Sigmoid colon (tissue), 7 donors: ENCODE measurements at places on chromosomes 1 and 21. TPM values are rescaled to one million over a fixed set of nuclear protein-coding genes. Genes with fewer than 3 reads are reported as not detected.

DNA sequence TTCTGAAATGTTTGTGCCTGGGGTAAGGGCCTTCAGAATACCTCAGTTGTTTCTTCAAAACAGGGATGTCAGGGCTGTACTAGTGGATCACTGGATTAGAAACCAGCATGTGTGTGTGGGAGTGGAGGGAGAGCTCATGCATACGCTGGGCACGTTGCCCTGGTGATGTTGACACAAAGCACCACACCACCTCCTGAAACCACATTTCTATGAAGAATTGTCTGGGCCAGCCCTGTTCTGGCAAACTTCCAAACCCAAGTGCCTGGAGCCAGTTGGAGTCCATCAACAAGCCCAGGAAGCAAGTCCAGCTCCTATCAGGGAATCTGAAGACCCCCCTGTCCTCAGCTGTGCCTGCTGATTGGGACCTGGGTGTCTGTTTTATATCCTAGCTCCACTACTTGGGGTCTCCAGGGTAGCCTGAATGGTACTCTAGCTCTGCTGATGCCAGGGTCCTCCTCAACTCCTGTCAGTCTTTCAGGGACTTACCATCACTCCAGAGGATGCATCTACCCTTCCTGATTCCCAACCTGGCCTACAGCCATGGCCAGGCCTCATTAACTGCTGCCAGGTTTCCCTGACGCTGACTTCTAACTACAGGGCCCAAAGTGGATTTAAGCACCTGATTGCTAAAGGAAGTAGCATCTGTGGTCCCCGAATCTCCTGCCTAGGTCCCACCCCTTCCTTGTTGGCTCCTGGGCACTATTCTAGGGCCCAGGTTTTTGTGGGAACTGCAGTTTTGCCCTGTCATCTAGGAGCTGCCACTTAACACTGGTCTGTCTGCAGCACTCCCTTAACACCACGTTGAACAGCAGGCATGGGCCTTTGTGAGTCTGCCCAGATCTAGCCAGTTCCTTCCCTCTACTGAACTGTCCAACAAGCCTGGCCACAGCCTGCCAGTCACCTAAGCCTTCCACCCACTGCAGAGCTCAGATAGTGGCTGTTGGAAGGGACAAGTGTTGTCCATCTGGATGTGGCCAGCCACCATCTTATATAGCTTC, 45.5 kb downstream of the LPAR3 start:
- DNase-seq = peak; percentile 88
- H3K4me1 ChIP-seq = peaks cover 9% of the 10 kb centered on the region
- H3K4me3 ChIP-seq = no peak overlapping the region
- H3K27me3 ChIP-seq = no peaks in the 10 kb centered on the region
- no peaks in the 10 kb centered on the region for H3K36me3 ChIP-seq

DNA sequence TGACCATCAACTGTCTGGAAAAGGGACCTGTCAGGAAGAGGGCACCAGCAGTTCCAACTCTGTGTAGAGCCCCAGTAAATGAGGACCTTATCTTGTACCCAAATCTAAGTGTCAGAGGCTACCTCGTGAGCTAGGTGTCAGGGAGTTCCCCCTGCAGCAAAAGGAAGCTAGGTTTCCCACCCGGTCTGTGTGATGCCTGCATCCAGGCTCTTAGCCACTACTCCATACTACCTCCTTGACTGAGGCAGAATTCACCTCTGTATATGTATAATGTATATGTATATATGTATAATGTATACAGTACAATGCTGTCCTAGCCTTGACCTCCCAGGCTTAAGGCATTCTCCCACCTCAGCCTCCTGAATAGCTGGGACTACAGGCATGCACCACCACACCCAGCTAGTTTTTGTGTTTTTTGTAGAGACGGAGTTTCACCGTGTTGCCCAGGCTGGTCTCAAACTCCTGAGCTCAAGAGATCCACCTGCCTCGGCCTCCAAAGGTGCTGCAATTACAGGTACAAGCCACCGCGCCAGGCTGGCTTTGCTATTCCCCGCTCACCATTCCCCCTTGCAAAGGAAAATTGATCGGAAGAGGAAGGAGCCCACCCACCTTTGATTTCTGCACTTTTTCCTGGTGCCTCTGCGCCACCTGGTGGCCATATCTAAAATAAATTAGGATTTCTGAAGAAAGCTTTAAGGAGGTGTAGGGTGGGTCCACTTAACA, 15.7 kb upstream of the LUZP1 start:
- H3K36me3 ChIP-seq = no peaks in the 10 kb centered on the region
- H3K27ac ChIP-seq = no peak overlapping the region
- H3K4me3 ChIP-seq = peak overlapping the region; percentile 39
- no peak for DNase-seq
- H3K27me3 ChIP-seq = no peaks in the 10 kb centered on the region

The OR2T6 gene
- not detected for total RNA-seq

The GCSAML gene
- total RNA-seq = not detected

The SELENOF gene
- 70.3 TPM for total RNA-seq
